LoVo (cell line): ENCODE measurements at places on chromosomes 6 and 20.

DNA sequence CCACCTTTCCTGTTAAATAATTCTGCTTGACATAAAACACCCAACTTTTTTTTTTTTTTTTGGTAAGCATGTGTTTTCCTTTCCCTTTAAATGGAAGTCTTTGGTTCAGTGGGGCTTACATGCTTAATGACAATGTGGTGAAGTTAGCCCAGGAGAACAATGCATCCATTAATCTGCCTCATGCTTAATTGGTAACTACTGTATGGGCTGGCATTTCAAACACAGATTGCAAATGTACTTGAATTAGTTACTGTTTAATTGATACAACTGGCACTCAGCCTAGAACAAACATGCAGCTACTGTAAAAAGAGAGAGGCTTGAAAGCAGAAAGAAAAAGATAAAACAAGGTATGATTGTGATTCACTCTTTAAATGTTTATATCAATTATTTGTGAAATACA is 483.6 kb upstream of the NOX3 start:
- no peak for DNase-seq

- DNase-seq, result no peak
These were observed 121.2 kb downstream of the SGK1 start for GRCh38 chr6:134196568-134197193.

- DNase-seq, result peak; percentile 1
These were observed 49.0 kb downstream of the CPXM1 start for GRCh38 chr20:2751347-2751877.

DNA sequence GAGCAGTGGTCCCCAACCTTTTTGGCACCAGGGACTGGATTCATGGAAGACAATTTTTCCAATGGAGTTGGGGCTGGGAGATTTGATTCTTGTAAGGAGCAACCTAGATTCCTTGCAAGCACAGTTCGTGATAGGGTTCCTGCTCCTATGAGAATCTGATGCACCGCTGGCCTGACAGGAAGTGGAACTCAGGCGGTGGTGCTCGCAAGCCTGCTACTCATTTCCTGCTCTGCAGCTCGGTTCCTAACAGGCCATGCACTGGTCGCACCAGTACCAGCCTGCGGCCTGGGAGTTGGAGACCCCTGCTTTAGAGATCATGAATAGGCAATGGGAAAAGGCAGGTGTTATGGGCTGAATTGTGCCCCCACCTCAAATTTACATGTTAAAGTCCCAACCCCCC is 131.2 kb downstream of the PFDN4 start:
- no peak for DNase-seq

- DNase-seq, result no peak
These were observed 18.5 kb downstream of the CUL9 start for GRCh38 chr6:43200541-43200940.

- no peak for DNase-seq
These were observed 81.6 kb upstream of the MC3R start for GRCh38 chr20:56166781-56167465.

- DNase-seq, result no peak
These were observed 24.5 kb downstream of the HLA-F start for GRCh38 chr6:29747688-29748250.

GRCh38 chr20:38266426-38266825 is 5.9 kb upstream of the KIAA1755 start:
- no peak for DNase-seq
